Hematopoietic multipotent progenitor cell treated with erythropoietin and hydrocortisone succinate and interleukin-3 and kit ligand, for 15 days (in vitro differentiated cells): ENCODE measurements at places on chromosomes 6 and 20.

- DNase-seq = peak; percentile 22
Observed at GRCh38 chr20:38126932-38127621, 38.0 kb downstream of the TGM2 start.

- DNase-seq = peak; percentile 41
Observed at GRCh38 chr6:156780962-156781853, 4.0 kb downstream of the ARID1B start.

GRCh38 chr6:169473663-169474062 is 220.0 kb upstream of the THBS2 start:
- DNase-seq = no peak

- DNase-seq = no peak
Observed at GRCh38 chr6:25173951-25174474, 105.2 kb upstream of the CARMIL1 start.

- DNase-seq = no peak
Observed at GRCh38 chr20:7722564-7722963, 217.7 kb downstream of the HAO1 start.

DNA sequence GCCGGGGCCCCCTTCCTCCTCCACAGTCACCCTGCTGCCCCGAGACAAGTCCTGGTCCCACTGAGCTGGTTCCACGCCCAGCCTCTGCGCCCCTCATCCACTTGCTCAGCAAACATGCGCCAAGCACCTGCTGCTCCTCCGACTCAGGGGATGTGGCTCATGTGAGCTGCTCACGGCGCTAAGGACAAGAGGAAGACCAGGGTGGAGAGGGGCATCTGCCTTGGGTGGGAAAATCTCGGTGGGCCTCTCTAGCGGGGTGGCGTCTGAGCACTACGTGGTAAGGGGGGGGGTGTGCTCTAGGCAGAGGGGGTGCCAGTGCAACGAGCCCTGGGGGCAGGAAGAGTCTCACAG is 4.5 kb downstream of the LAMA5 start:
- DNase-seq = no peak

DNA sequence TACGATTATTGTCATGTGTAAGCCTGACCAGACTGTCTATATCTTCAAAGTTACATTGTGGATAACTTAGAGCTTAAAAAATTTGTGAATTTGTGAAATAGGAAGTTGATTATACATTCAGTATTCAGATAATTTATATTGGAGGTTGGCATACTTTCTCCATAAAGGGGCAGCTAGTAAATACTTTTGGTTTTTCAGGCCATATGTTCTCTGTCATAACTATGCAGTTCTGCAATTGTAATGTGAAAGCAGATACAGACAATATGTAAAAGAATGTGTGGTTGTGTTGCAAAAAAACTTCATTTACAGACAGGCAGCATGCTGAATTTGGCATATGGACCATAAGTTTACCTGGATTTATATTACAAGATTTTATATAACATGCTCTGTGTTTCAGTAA is 29.3 kb downstream of the HSF2 start:
- no peak for DNase-seq

GRCh38 chr6:25682324-25682723 is 30.3 kb downstream of the SCGN start:
- DNase-seq = no peak

- no peak for DNase-seq
Observed at GRCh38 chr20:7772371-7772770, 167.9 kb downstream of the HAO1 start.

- no peak for DNase-seq
Observed at GRCh38 chr6:87799651-87800050, 97.6 kb upstream of the AKIRIN2 start.
